ENCODE measurements at places on chromosomes 2 and 18.

GRCh38 chr2:11196246-11196645 is 41.0 kb downstream of the SLC66A3 start:
- no peak for DNase-seq

DNA sequence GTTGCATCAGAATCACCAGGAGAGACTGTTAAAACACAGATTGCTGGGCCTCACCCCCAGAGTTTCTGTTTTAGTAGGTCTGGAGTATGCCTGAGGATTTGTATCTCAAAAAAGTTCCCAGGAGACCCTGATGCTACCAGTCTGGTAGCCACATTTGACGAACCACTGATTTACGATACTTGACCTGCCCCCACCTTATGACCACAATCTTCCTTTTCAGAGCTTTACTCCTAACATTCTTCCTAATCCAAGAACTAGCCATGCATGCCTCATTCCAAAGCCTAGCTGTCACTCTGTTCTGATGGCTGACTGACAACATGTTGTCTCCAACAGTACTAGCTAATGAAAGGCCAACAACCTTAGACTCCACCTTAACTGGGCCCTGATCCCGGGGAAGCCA is 191.4 kb downstream of the MBD2 start:
- no peak for DNase-seq

- DNase-seq: peak; percentile 39
Measured at GRCh38 chr2:117760916-117761315, 53.6 kb upstream of the DDX18 start.

DNA sequence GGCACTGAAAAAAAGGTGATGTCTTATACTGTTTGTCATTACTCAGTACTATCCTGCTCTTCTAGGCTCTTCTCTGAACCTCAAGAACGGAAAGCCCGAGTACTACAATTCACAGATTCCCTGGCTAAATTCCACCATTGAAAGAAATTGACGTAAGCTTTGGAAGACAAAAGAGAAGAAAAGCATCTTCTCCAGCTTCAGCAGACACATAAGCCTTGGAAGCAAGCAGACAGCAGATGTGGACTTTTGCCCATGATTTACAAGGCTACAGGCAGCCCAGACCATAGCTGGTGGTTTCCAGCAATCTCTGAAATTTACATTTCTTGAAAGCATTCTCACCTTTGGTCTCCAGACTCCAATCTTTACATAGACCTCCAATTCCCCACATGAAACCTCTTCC is 289.0 kb downstream of the C1D start:
- DNase-seq: no peak

DNA sequence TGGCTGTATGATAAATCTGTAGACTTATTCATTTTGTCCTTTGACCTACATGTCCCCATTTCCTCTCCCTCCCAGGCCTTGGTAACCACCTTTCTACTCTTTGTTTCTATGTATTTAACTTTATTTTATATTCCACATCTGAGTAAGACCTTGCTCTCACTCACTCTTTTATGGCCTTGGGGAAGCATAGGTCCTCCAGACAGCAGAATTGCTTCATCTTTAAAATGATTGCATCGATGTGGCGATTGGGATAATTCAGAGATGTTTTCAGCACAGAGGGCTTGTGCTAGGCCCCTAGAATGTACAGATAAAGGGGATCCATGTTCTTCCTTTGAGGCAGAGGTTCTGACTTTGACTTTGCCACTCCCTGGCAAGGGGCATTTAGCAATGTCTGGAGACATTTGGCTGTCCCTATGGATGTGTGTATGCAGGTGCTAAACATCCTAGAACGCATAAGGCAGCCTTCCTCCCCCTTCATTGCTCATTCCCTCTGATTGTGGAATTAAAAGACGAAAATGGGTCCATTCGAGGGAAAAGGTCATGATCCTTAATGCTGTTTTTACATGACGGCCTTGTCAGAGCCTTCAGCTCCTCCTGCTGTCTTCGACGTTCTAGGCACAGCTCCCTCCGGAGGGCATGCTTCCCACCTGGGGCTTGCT is 1.2 kb upstream of the GPR39 start:
- peak; percentile 57 for DNase-seq

GRCh38 chr2:241565411-241565810 is 6.9 kb downstream of the BOK start:
- no peak for DNase-seq
